DMS79 treated with DMSO at 0.1 percent for 48 hours (cell line): ENCODE measurements at places on chromosomes 7 and 10.

GRCh38 chr10:77586719-77587415, 50.7 kb downstream of the KCNMA1 start:
- DNase-seq, result no peak

DNA sequence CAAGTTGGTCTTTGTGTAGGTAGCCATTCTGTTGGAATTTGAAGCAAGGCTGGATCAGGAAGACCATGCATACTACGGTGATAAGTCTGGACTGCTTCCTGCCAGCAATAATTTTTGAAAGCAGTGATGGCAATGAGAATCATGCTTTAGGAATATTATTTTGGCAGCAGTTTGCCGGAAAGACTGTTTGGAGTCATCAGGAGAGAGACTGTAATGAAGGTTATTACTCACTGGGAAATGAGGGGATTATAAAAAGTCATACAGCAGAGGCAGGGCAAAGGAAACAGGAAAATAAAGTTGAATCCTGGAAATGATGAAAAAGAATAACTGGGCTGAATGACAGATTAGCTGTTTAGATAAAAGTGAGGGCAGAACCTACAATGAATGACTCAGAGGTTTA, 1136.8 kb upstream of the AUTS2 start:
- DNase-seq, result no peak

DNA sequence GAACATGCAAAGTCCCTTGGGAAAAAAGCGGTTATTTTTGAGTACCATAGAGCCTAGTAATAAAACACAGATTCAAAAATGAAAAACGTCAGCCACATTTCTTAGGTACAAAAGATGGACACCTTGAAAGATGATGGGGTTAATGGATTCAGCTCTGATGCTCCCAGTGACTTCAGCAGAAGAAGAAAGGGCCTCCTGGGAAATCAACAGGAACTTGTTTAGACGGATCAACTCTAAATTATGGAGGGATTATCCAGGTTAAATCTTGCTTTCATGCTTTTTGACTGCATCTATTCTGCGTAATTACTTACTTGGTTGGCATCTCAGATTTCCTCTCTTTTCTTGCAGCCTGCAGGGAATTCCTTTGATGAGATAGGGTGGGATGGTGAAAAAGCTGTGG, 82.5 kb downstream of the TMEM178B start:
- DNase-seq, result no peak

GRCh38 chr10:11272915-11273389, 255.3 kb downstream of the CELF2 start:
- no peak for DNase-seq

- DNase-seq, result no peak
These were observed 27.7 kb downstream of the SHOC2 start for GRCh38 chr10:110947061-110947595.

- no peak for DNase-seq
These were observed 601.1 kb upstream of the FOXK1 start for GRCh38 chr7:4080954-4081353.

DNA sequence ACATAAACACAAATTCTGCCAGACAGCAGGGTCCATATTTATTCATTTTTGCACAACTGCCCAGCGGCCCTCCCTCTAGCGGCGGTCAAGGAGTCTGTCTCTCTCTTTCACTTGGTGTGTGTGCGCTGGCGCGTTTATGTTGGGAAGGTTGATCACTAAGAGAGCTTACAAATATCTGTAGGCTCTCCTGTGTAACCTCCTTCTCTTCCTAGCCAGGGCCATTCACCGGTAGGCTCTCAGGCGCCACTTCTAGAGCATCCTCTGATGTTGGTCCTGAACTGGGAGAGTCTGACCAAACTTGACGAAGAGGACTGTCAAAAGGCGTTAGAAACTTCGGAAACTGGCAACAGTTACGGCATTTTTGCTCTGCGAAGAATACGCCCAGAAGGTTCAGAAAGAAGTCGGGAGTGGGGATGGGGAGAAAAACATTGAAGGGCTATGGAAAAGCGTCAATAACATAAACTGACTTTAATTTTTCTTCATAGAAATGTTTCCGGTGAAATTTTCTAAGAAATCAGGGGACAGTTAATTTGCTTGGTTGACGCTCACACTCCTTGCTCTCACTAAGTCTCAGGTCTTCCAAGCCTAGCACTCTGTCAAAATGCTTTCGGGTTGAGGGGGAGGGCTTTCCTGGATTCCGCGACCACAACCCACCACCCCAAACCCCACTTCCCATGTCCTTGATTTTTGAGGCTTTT, 731.1 kb downstream of the ZWINT start:
- DNase-seq, result no peak

DNA sequence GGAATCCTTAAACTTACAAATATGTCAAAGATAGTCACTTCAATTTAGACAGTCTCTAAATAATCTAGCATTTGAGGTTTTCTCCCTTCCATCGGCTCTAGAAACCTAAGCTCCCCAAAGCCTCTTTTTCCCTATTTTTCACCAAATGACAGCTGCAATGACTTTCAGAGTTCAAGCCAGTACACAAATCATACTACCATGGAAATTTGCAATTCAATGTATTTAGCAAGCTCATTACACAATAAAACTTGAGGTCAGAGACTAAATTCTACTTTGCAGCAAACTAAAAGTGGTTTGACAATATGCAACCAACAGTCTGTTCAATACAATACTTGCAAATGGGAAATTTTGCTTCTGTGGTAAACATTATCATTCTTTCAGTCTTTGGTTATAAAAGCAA, 80.3 kb downstream of the SKIDA1 start:
- no peak for DNase-seq

GRCh38 chr10:79184145-79184625, 115.4 kb downstream of the ZMIZ1 start:
- peak; percentile 3 for DNase-seq

DNA sequence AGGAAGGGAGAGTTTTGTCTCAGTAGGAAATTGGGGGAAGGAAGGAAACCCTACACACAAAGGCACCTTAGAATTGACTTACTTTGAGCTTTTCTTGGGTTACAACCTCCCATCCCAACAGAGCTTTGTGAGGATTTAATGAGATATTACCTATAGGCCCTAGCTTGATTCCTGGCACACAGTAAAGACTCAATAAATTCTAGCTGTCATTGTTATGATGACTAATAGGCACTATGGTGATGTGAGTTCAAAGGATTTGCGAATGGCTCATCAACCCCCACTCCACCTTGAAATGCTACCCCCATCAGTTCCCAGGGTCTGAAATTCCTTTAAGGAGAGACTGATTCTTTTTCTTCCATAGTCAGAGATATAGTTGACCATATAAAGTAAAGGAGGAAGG, 67.9 kb upstream of the SMNDC1 start:
- no peak for DNase-seq
